ENCODE measurements at places on chromosomes 6 and 20.

- DNase-seq = peak; percentile 38
These were observed 610.4 kb upstream of the IMPG1 start for GRCh38 chr6:76682842-76683241.

DNA sequence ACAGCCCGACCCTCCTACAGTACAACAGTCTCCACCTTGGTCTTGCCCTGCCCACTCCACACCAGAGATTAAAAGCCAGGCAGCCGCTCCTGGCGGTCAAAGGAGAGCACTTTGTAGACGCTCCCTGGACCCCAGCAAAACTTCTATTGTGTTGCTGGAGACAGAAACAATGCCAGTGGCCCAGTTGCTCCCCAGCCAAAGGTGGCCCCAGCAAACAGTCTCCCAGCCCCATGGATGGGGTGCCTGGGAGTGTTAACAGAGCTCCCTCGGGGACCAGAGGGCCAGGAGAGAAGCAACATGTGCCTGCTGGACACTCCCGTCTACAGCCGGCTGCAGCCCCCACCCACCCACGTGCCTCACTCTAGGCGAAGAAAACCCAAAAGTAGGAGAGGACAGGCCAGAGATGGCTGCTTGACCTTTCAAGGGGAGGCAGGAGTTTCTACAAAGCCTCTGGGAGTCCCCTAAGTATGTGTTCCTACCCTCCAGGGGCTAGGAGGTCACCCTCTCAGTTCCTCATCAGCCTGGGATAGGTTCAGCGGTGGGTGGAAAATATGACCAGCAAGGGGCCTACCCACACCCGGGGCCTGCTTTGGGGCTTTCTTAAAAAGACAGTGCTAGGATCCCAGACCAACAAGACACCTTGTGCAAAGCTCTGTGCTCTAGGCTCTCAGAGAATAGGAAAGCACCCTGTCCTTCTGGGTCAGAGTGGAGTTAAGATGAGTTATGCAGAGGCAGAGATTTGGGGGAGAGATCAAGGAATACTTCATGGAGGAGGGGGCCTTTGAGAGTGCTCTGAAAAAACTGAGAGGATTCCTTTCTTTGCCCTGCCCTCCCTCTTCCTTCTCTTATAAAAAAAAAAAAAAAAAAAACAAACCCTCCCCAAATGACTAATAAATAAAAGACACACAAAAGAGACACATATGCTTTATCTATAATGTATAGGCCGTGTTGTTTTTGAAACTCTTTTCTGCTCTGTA lies 19.0 kb upstream of the PREX1 start:
- peak; percentile 30 for DNase-seq

DNA sequence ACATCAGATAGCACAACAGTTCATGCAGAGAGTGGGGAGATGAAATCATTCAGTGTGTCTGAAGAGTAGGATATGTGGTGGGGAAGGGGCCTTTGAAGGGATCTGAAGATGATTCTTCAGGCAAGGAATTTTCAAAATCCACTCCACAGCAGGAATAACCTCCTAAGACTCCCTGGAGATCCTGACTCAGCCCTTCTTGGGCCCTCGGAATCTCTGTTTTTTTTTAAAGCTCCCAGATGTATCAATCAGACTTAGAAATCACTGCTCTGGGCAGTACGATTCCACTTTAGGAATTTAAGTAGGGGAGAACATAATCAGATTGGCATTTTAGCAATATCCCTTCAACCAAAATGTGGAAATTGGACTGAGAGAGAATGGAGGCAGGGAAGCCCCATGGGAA lies 55.5 kb downstream of the RIOK1 start:
- DNase-seq = no peak

- peak; percentile 32 for DNase-seq
These were observed 1190.5 kb upstream of the EYS start for GRCh38 chr6:66897576-66897975.

DNA sequence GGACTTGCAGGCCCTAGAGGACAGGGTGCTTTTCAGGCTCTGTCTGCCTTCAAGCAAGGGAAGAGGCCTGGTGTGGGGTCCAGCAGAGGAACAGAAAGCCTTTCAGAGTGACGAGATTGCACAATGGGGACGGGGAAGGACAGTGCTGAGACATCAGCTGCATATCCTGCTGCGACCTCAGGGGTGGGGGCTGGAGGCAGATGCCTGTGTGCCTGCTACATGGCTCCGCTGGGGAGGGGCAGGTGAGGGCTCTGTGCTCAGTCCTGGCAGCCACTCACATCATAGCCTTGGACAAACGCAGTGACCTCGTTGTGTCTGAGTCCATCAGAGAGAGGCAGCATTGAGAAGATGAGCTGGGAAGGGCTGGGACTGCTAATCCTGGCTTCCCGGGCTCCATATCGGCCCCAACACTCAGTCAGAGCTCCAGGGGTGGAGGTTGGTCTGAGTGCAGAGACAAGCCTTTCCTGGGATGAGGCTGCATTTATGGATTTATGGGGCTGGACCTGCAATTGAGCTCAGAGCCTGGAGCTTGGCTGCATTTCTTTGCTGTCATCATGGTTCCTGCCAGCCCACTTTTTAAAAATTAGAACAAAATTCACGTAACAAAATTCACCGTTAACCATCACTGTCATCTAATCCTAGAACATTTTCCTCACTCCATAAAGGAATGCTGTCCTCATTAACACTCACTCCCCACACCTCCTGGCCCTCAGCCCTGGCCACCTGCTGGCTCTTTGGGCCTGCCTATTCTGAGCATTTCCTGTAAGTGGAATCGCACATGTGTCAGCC lies 196.9 kb upstream of the SLC24A3 start:
- no peak for DNase-seq

- DNase-seq = no peak
These were observed 233.9 kb downstream of the PRL start for GRCh38 chr6:22062807-22063408.

- DNase-seq = peak; percentile 19
These were observed 103.2 kb upstream of the FOXP4 start for GRCh38 chr6:41442800-41443501.

DNA sequence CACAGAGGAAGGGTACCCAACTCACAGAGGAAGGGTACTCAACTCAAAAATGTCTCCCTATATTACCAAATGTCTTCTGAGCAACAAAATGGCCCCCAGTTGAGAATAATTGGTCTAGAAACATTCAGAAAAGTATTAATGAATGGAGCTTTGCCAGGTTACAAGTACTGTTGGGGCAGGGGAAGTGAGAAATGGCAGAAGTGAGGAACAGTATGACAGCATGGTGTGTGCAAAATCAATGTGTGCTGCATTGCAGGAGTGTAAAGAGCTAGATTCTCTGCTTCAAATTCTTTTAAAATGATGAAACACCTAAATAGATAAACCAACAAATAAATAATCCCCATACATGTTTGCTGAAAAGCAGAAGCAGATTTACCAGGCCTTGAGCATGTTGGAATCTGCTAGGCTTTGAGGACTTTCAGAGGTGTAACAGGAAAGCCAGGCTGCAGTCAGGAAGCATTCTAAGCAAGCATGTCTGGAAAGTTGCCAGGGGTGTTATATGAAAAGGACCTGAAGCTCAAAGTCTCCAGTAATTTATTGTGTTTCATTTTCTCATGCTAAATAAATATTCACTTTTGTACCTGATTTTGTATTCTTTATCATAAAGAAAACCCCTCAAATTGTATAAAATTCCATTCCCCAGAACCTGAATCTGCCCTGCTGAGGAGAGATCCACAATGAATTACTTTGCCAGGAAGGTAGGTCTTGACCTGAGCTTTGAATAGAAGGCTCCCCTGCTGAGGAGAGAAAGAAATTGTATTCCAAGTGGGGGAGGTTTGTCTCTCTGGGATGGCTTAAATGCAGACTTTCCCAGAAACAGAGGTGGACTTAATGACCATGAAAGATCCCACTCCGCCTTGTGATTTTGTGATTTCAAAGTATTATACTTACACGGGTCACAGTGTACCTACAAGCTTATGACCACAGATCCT lies 265.0 kb upstream of the MARCKS start:
- peak; percentile 32 for DNase-seq

- no peak for DNase-seq
These were observed 32.2 kb downstream of the RAMACL start for GRCh38 chr6:166554316-166554715.

- no peak for DNase-seq
These were observed 31.1 kb downstream of the NCOA7 start for GRCh38 chr6:125821825-125822281.

- DNase-seq = no peak
These were observed 80.8 kb upstream of the PHACTR1 start for GRCh38 chr6:12635813-12636212.

DNA sequence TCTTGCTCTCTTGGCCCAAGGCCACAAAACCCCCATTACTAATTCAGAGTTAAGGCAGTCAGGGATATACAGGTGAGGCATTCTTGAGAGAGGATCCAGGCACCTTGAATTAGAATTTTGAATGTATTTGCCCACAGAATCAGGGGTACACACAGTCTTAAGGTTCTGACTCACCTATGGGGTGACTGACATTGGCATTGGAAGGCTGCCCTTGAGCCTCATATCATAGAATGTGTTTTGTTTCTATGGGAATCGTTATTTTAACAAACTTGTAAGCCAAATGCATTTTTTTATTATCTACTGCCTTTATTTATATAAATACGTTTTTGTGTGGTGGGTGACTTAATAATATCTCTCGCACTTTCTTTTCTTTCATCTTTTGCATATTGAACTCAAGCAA lies 218.6 kb upstream of the CITED2 start:
- DNase-seq = no peak

DNA sequence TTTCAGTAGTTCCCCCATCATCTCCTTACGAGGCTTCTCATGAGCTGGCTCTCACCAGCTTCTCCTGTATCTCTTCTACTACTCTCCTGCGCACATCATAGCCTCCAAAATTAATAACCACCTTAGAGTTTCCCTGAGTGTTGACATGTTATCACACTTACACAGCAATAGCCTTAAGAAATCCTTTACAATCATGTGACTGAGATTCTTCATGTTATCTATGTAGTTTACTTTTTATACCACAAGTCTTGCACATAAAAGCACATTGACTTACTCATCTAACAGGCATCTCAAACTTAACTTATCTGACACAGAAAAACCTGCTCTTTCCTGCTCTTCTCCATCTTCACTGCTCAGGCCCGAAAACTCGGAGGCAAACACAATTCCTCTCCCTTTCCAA lies 103.7 kb upstream of the TAB2 start:
- DNase-seq = no peak

DNA sequence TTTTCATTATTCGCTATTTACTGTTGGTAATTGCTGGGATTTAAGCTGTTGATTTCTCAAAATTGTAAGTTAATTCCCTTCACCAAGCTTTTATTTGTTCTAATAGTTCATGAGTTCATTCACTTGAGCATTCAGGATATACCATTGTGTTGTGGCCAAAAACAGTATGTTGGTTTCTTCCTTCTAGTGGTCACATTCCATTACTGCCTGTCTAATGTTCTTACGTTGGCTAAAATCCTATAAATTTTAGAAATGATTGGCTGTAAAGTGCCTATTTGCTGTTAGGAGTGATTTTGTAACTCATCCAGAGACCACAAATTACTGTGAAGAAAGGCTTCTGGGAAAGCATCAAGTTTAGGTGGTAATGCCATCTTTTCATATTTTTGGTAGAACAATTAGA lies 76.3 kb downstream of the FARS2 start:
- no peak for DNase-seq

GRCh38 chr20:51447097-51447764 lies 95.3 kb downstream of the NFATC2 start:
- no peak for DNase-seq

GRCh38 chr6:86820750-86821149 lies 116.6 kb upstream of the HTR1E start:
- no peak for DNase-seq

- DNase-seq = no peak
These were observed 54.0 kb upstream of the SNX9 start for GRCh38 chr6:157768863-157769551.

GRCh38 chr6:4941782-4942672 lies 61.8 kb downstream of the RPP40 start:
- DNase-seq = peak; percentile 80

- no peak for DNase-seq
These were observed 209.8 kb upstream of the MARCKS start for GRCh38 chr6:113647143-113647889.

DNA sequence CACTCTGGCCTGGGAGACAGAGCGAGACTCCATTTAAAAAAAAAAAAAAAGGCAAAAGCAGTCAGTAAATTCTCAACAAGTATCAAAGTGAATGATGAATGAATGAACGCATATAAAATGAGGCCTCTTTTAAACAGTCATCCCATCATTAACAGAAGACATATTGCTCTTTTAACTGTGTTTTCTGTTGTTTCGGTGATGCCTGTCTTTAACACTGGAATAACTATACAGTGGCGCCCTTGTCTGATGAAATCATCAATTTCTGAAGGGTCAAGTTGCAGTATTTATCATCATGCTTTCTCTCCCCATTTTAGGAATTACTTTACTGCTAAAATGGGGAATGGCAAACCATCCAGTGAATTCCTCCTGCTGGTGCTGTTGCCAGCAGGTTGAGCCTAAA lies 45.7 kb upstream of the SNX9 start:
- DNase-seq = no peak

DNA sequence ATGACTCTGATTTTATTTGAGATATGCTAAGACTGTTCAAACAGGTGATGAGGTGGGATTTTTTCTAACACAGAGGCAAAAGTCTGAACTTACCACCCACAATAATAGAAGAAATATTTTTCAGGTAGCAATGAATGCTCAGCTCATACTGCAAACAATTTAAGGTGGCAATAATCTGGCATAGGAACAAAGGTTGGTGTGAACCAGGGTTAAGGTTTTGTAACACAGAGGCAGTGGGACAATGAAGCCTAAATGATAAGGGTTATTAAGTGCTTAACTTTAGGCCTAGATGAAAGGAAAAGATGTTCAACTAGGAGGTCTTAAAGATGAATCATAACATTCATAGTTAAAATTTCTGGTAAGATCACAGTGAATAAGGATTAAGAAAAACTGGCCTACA lies 4.9 kb downstream of the ASCC3 start:
- no peak for DNase-seq

GRCh38 chr6:18447552-18447951 lies 60.4 kb downstream of the RNF144B start:
- no peak for DNase-seq

- peak; percentile 92 for DNase-seq
These were observed 12.3 kb upstream of the BLCAP start for GRCh38 chr20:37540001-37540400.

- peak; percentile 66 for DNase-seq
These were observed 66.0 kb downstream of the GPR6 start for GRCh38 chr6:110044096-110044495.

- DNase-seq = no peak
These were observed 124.5 kb downstream of the TOX2 start for GRCh38 chr20:44039147-44039546.

GRCh38 chr6:9025796-9026394 lies 590.5 kb upstream of the SLC35B3 start:
- DNase-seq = no peak

DNA sequence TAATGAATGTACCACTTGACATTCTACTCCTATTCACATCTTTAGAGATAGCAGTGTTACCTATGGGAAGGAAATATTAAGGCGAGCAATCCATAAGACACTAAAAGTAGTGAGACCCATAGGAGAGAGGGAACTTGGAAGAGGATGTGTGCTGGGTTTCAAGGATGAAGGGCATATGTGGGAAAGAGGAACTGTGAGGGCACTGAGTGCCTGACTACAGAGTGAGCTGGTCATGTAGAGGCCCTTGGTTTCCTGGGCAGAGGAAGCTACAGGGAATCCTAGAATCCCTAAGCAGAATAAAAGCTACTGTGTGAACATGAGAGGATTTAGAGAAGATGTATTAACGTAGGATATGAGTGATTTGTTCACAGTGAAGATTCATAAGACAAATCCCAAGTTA lies 262.8 kb downstream of the FARS2 start:
- no peak for DNase-seq

- no peak for DNase-seq
These were observed 3.8 kb downstream of the DDR1 start for GRCh38 chr6:30887901-30888815.

Measured in KBM-7 (cell line).